Neural crest cell (in vitro differentiated cells): ENCODE measurements at places on chromosomes 4 and X.

DNA sequence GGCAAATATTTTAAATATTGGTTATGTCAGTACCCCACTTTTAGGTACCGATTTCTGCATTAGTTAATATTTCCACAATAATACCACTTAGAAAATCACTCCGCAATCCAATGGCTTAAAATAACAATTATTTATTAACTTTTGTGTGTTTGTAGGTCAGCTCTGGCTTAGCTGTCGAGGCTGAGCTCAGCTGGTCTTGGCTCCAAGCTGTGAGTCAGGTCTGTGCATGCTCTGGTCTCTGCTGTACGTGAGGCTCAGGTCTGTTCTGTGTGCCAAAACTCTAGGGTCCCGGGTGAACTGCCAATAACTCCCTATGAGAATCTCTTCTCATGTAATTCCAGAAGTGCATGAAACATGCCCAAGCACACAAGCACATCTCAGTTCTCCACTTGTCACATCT, 245.8 kb upstream of the GK2 start:
- no peak for DNase-seq

DNA sequence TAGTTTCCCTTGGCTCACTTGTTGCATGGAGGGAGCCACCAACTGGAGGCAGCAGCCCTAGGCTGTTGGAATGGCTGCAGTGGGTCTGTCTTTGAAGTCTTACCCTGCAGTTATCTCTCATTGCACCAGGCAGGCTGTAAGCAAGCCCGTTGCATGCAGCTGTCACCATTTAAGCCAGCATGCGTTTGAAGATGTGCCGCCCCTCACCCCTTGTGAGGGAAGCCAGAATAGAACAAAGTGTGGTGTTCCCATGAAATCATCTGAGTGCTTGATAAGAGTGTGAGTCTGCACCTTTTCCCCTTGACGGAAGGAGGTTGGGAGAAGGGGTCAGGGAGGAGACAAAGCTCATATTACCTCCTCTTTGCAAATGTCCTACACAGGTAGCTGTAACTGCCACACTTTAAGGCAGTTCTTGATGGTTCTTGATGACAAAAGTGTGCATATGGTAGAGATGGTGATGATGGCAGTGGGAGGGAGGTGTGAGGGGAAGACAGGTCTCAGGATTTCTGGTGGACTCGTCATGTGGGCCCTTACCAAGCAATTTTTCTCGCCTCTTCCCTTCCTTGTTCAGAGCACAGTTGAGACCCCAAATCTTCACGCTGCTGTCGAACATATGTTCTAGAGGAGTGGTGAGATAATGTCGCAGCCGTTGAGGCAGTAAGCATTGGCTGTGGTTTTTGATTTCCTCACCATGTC, 191.4 kb upstream of the LEF1 start:
- DNase-seq, result no peak

GRCh38 chr4:25767877-25768725, 94.7 kb downstream of the SEL1L3 start:
- DNase-seq, result peak; percentile 56

- no peak for DNase-seq
Observed at GRCh38 chrX:37425370-37425769, 76.2 kb downstream of the PRRG1 start.

- peak; percentile 69 for DNase-seq
Observed at GRCh38 chrX:118839334-118839958, 15.8 kb downstream of the ZCCHC12 start.

- no peak for DNase-seq
Observed at GRCh38 chr4:182554736-182555135, 311.5 kb downstream of the TENM3 start.
